CD4-positive, alpha-beta T cell treated with Interleukin-15 for 1 hour (primary cell): ENCODE measurements at places on chromosomes 4 and X.

DNA sequence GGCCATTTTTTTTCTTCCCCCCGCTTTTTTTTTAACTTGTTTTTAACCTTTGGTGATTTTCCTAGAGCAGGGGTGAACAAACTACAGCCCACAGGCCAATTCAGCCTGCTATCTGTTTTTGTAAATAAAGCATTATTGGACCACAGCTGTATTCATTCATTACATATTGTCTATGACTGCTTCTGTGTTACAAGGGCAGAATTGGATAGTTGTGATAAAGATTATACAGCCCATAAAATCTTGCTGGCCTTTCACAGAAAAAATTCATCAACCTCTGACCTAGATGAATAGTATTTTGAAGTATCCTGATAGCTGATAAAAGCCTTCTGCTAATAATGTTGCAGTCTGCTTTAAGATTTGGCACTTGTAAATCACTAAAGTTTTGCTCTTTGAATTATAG lies 63.4 kb downstream of the SMAD1 start:
- no peak for DNase-seq

- no peak for DNase-seq
These were observed 100.6 kb downstream of the KCNIP4 start for GRCh38 chr4:21848021-21848420.

GRCh38 chr4:158786121-158786601 lies 17.3 kb downstream of the FNIP2 start:
- DNase-seq = no peak

- DNase-seq = no peak
These were observed 216.6 kb downstream of the NR3C2 start for GRCh38 chr4:148225639-148226038.

DNA sequence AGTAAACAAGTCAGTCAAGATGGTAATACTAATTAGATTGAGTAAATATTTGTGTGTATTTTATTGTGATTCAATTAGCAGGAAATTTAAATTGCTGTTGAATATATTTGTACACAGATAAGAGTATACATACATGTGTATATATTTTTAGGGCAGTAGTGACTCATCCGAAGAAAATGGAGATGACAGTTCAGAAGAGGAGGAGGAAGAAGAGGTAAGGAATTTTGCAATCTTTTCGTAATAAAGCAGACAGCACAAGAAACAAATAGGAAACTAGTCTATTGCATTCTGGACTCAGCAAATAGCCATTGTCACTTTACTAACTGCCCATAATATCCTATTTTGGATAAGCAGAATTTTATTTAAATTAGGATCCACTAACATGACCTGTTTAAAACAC lies 6.6 kb downstream of the IBSP start:
- DNase-seq = no peak

DNA sequence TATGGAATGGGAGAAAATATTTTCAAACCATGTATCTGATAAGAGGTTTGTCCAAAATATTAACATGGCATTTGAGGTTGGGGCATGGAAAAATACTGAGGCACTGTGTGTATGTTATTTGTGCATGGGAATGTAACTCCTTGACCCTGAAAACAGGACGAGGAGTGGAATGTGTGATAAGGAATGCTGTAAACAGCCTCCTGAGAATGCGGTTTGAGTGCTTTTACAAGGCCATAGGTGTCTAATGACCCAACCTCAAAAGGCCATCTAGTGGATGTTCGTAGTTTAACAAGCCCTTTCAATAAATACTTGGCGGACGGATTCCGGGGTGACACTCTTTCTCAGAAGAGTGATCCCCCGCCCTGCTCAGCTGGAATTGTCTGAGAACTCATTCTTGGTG lies 162.9 kb upstream of the USP9X start:
- no peak for DNase-seq

DNA sequence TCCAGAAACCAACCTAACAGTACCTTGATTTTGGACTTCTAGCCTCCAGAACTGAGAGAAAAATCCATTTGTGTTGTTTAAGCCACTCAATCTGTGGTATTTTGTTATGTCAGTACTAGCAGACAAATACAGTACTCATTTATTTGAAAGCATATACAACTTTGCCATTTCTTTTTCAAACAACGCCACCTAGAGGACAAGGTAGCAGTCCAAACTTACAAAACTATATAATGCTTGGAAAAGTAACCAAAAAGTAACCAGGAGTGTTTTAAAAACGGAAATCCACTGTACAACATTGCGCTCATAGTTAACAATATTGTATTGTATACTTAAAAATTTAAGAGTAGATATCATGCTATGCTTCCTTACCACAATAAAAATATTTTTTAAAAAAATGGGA lies 37.0 kb upstream of the FGF13 start:
- no peak for DNase-seq

DNA sequence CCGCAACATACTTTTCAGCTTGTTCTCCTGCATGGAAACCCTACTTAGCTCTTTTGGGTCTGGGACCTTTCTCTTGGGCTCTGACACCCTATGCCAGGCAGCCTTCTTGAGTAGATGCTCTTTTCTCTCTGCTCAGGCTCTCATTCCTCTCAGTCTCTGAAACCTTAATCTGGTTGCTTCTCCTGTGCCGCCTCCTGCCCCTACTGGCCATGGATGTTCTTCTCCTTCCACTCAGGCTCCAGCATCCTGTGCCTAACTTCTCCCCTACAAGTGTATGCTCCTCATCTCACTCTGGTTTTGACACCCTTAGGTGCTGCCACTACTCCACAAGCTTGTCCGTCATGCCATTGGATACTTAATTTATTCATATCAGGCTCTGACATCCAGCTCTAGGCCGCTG lies 15.2 kb downstream of the BLTP1 start:
- DNase-seq = no peak

- DNase-seq = no peak
These were observed 13.5 kb downstream of the MAOB start for GRCh38 chrX:43868791-43869190.

DNA sequence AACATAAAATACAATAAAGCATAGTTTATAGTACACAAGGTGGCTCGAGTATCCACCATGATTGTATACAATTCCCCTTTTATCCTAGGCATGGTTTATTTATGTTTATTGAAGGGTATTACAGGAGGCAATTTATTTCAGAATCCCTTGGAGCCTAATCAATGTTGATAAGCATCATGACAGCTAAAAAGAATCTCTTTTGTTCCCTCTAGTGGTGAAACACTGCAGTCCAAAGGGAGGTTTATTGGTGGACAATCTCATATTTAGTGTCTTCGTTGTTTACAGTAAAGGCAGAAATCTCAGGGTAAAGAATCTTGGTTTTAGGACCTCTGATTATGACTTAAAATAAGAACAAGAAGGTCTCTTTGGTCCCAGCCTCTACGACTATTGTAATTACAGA lies 1712.5 kb downstream of the C4orf33 start:
- DNase-seq = no peak

DNA sequence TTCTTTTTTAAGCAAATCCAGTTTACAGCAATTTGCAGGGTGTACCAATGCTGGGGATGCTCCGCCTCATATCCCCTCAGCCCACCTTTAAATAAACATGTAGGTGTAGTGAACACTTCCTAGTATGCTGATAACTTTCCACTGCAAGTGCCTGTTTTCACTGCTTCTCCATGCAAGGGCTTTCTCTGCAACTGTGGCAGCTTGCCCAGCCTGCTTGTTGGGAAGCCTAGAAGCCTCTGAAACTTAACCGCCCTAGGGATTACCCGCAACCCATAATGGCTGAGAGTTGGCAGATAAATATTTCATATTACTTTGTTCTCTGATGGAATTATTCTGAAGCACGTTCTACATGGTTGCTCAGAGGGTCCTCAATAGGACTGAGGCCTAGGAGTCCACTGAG lies 253.7 kb upstream of the DDX53 start:
- no peak for DNase-seq

DNA sequence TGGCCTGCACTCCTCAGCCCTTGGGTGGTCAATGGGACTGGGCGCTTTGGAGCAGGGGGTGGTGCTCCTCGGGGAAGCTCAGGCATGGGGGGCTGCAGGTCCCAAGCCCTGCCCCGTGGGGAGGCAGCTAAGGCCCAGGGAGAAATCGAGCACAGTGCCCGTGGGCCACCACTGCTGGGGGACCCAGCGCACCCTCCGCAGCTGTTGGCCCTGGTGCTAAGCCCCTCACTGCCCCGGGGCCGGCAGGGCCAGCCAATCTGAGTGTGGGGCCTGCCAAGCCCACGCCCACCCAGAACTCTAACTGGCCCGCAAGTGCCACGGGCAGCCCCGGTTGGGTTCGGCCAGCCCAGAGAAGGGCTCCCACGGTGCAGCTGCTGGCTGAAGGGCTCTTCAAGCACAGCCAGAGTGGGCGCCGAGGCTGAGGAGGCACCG lies 30.9 kb upstream of the IL15 start:
- no peak for DNase-seq

DNA sequence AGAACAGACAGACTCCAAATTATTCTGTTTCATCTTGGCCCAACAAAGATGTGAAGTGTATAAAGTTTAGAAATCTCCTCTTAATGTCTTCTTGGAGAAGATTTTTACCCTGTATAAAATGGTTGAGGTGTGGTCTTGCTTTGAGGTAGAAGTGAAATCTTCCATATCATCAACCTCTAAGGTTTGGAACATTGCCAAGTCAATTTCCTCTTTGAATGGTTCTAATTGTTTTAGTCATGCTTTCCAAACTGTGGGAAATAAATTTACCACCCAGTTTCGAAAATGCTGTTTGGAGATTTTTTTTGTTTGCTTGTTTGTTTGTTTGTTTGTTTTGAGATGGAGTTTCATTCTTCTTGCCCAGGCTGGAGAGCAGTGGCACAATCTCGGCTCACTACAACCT lies 174.1 kb upstream of the ADAMTS3 start:
- DNase-seq = no peak
